Natural killer cell (primary cell): ENCODE measurements at places on chromosomes 3 and 15. TPM values are rescaled to one million over a fixed set of nuclear protein-coding genes. Genes with fewer than 3 reads are reported as not detected.
A peak's percentile ranks its signal among the peaks of the same experiment; 100 is the strongest.

DNA sequence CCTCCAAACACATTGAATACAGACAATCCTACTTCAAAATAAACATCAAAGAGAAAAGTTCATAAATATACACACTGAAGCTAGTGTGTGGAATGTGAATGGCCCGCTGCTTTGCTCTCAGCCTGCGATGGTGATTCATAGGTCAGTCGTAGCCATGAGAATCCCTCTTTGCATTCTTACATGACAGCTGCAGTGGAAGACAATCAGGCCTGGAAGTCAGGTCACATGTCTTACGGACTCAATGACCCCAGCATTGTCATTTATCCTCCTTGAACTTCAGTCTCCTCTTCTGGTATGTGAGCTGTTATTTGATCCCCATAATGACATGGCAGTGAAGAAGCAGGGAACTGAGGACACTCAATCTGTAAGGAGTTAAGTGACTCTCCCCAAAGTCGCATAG is 217.8 kb upstream of the EOMES start:
- no peak for DNase-seq
- no peak overlapping the region for H3K4me3 ChIP-seq
- H3K27ac ChIP-seq = no peak overlapping the region
- no peaks in the 10 kb centered on the region for H3K27me3 ChIP-seq

DNA sequence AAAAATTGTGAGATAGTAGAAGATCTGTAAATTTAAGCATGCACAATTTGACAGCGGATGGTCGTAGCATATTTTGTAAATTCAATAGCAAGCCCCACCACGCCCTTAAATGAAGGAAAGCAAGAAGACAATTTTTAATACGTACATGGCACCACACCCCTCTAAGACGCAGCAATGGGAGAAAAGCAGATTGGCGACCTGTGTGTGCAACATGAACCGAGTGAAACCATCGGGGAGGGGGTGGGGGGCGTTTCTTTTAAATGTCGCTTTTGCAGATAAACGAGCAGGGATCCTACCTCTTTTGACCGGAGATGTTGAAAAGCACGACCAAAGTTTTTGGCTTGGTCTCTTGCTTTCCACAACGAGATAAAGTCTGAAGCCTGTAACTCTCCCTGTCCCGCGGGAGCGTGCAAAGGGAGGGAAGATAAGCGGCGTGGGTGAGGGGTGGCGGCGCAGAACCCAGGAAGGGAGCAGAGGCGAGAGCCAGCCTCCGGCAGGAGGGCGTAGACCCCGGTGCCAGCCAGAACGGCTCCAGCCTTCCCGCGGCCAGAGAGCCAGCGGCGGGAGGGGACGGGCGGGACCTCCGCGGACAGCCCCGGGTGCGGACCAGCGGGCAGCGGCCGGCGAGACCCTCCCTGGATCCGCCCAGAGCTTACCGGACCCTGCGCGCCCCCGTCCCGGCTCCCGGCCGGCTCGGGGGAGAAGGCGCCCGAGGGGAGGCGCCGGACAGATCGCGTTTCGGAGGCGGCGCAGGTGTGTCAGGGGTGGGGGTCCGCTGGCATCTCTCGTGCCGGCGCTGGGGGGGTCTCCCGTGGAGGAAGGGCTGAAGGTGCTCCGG is at the start of gene CHL1:
TSS of gene CHL1 (plus strand) at position 453 of the 838 bp plus-strand sequence. CDS start 123,014 bp downstream, outside the sequence.
- DNase-seq = no peak
- H3K4me1 ChIP-seq = no peaks in the 10 kb centered on the region
- no peak within 1 kb of the TSS for H3K27ac ChIP-seq
- no peaks in the 10 kb centered on the region for H3K36me3 ChIP-seq
- peak within 1 kb of the TSS; percentile 35 for H3K4me3 ChIP-seq
- H3K27me3 ChIP-seq = peaks cover 10% of the 10 kb centered on the region

- no peak overlapping the region for H3K4me3 ChIP-seq
- DNase-seq = no peak
- no peaks in the 10 kb centered on the region for H3K27me3 ChIP-seq
- peaks cover 8% of the 10 kb centered on the region for H3K4me1 ChIP-seq
Measured at GRCh38 chr3:119205685-119206084, 32.3 kb downstream of the UPK1B start.

DNA sequence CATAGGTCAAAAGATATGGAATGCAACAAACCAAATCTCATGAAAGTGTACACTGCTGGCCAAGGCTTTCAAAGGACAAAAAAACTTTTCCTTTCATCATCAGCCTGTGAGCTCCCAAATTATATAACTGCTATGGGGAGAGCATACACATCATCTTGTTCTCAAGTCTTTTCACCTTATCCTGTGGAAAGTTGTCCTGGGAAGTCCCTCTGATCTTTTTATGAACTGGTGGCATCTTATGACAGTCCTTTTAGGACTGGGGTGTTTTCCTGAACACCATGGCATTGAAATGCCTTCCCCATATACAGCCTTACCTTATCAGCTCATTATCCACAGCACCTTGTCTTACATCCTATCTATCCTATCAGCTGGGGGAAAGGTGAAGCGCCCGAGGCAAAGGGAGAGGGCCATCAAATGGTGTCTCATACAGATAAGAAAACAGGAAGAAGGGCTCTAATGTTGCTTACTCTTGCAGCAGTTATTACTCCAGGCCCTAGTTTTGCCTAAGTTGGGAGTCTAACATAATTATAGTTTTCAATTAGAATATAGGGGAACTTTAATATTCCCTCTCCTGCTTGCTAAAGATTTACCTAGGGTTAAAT is 61.5 kb upstream of the GOLIM4 start:
- no peaks in the 10 kb centered on the region for H3K4me1 ChIP-seq
- no peak for DNase-seq
- H3K27ac ChIP-seq = no peak overlapping the region
- no peaks in the 10 kb centered on the region for H3K27me3 ChIP-seq

GRCh38 chr3:123163141-123163540 is 38.6 kb upstream of the SEC22A start:
- no peaks in the 10 kb centered on the region for H3K4me1 ChIP-seq
- H3K36me3 ChIP-seq = no peaks in the 10 kb centered on the region
- DNase-seq = no peak
- no peak overlapping the region for H3K27ac ChIP-seq
- no peak overlapping the region for H3K4me3 ChIP-seq

DNA sequence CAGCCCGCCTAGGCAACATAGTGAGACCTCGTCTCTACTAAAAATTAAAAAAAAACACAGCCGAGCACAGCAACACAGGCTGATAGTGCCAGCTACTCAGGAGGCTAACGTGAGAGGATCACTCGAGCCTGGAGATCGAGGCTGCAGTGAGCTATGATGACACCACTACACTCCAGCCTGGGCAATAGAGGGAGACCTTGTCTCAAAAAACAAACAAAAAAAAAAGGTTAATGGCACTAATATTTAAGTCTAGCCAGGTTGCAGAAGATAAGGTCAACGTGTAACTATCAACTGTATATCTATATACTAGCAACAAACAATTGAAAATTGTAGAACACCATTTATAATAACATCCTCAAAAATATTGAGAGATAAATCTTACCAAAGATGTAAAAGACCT is 75.1 kb downstream of the MYO9A start:
- peaks cover 6% of the 10 kb centered on the region for H3K36me3 ChIP-seq
- no peak overlapping the region for H3K4me3 ChIP-seq
- no peak overlapping the region for H3K27ac ChIP-seq
- no peak for DNase-seq
- no peaks in the 10 kb centered on the region for H3K27me3 ChIP-seq
- no peaks in the 10 kb centered on the region for H3K4me1 ChIP-seq

- peaks cover 2% of the 10 kb centered on the region for H3K27me3 ChIP-seq
- no peak for DNase-seq
- H3K36me3 ChIP-seq = no peaks in the 10 kb centered on the region
- H3K4me1 ChIP-seq = peaks cover under 1% of the 10 kb centered on the region
Measured at GRCh38 chr15:78635346-78635745, 5.7 kb downstream of the CHRNB4 start.

GRCh38 chr3:62261736-62262135 is 111.6 kb downstream of the FEZF2 start:
- H3K4me3 ChIP-seq = no peak overlapping the region
- no peak for DNase-seq
- no peak overlapping the region for H3K27ac ChIP-seq
- H3K27me3 ChIP-seq = no peaks in the 10 kb centered on the region
- no peaks in the 10 kb centered on the region for H3K36me3 ChIP-seq
- H3K4me1 ChIP-seq = no peaks in the 10 kb centered on the region

DNA sequence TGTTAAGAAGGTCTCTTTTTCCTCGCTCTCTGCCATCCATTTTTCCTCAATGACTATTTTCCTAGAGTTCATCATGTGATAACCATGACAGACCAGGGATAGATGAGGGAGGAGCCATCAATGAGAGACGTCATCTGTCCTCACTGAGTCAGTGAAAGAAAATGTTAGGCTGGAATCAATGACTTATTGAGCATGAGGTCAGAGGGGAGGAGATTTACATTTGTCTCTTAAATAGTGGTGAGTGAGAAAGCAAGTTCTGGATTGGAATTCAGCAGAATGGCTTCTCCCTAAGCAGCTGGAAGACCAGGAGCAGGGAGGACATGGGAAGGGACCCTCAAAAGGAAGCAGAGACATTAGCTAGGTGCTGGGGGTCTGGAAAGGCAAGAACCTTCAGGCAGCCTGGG is 28.2 kb upstream of the USP3 start:
- no peaks in the 10 kb centered on the region for H3K27me3 ChIP-seq
- H3K4me3 ChIP-seq = no peak overlapping the region
- H3K36me3 ChIP-seq = no peaks in the 10 kb centered on the region
- H3K27ac ChIP-seq = peak overlapping the region; percentile 4

SCAANT1 gene
- 8.0 TPM for total RNA-seq

CCDC54 gene
- not detected for total RNA-seq

SERINC4 gene
- 0.25 TPM for total RNA-seq

ALPK3 gene
- 0.63 TPM for total RNA-seq

FBXW12 gene
- not detected for total RNA-seq

NLGN1 gene
- total RNA-seq = not detected

LSMEM2 gene
- total RNA-seq = not detected
